ENCODE measurements at places on chromosomes 4 and X.

- no peak for DNase-seq
Measured at GRCh38 chr4:38868059-38868960, 704 bp downstream of the FAM114A1 start.

GRCh38 chr4:48079972-48080391, 54.1 kb downstream of the TXK start:
- DNase-seq = no peak

- DNase-seq = no peak
Measured at GRCh38 chrX:79078114-79078513, 66.4 kb upstream of the GPR174 start.

GRCh38 chr4:78613522-78614321, 62.2 kb downstream of the ANXA3 start:
- no peak for DNase-seq

GRCh38 chrX:74251006-74251930, 52.7 kb upstream of the ZCCHC13 start:
- DNase-seq = no peak

- no peak for DNase-seq
Measured at GRCh38 chr4:15550491-15550890, 80.8 kb downstream of the CC2D2A start.

- DNase-seq = no peak
Measured at GRCh38 chr4:139841464-139842195, 176.0 kb downstream of the MGST2 start.

GRCh38 chr4:118983293-118983692, 94.6 kb downstream of the SYNPO2 start:
- no peak for DNase-seq

DNA sequence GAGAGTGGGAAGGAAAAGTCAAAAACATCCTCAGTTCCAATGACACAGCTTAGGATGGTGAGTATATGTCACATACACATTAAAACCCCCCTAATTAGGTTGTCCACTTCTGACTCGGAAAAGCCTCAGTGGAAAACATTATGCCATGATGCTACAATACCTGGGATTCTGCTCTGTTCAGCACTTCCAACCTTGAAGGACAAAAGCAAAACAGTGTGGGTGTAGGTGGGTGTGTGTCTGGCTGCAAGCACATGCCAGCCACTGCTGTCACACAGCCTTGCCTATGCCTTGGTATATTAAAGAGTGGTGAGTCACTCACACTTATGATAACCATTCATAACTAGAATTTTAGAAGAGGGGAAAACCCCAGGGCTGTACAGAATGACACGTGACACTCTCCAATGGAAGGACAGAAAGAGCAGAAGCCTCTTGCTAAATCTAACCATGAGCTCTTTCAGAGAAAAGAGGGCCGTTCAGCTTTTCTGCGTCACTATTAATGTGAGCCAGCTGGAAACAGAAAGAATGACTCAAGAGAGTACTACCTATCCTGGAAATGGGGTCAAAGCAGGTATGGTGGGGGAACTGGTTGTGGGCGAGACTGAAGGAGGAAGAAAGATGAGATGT, 159.6 kb downstream of the TET2 start:
- DNase-seq = no peak

- no peak for DNase-seq
Measured at GRCh38 chr4:182492423-182492822, 249.2 kb downstream of the TENM3 start.
